ENCODE measurements at places on chromosomes 13 and 19.

DNA sequence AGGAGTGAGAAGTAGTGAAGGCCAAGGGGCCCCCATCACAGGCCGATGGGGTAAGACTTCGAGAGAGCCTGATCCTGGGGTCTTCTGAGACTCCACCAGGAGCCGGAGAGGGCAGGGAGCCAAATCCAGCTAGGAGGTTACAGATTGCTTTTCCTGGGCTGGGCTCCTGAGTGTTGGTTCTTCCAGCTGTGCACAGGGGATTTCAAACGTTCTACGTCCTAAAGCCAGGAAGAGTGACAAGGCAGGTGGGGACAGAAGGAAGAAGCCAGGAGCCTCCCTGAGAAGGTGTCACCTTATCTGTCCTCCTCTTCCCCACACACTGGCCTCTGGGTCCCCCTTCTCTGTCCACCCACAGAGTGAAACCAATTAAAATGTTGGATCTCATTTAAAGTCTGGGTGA, 16.1 kb upstream of the TPRX2 start:
- no peak for DNase-seq

- DNase-seq: no peak
Observed at GRCh38 chr19:55704494-55705245, 29.6 kb downstream of the EPN1 start.

DNA sequence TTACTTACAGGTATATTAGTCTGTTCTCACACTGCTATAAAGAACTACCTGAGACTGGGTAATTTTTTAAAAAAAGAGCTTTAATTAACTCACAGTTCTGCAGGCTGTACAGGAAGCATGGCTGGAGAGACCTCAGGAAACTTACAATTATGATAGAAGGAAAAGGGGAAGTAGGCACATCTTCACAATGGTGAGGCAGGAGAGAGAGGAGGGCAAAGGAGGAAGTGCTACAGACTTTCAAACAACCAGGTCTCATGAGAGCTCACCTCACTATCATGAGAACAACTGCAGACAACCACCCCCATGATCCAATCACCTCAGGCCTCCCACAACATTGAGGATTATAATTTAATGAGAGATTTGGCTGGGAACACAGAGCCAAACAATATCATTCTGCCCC, 511.7 kb downstream of the SLITRK6 start:
- DNase-seq: no peak

- no peak for DNase-seq
Observed at GRCh38 chr13:35824395-35824794, 306.8 kb downstream of the DCLK1 start.

- peak; percentile 4 for DNase-seq
Observed at GRCh38 chr13:63910511-63910910, 2494.9 kb upstream of the PCDH20 start.

GRCh38 chr13:30818323-30818960, 83.1 kb downstream of the ALOX5AP start:
- DNase-seq: no peak

GRCh38 chr13:49403996-49404702, 39.7 kb downstream of the CAB39L start:
- DNase-seq: no peak

- no peak for DNase-seq
Observed at GRCh38 chr13:96100457-96101220, 10.7 kb downstream of the HS6ST3 start.

DNA sequence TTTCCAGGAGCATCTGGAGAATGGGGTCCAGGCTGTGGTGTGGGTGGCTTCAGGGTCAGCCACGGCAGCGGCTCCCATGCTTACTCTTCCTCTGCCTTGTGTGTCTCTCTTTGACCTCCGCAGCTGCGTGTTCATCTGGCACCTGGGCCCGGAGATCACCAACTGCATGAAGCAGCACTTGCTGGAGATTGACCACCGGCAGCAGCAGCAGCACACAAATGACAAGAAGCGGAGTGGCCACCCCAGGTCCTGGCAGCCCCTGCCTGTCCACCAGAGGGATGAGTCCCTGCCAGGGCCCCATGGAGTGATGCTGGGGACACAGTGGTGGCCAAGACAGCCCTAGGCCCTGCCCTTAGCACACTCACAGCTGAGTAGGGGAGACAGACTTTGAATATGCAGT, 18.4 kb upstream of the OVOL3 start:
- no peak for DNase-seq

- DNase-seq: no peak
Observed at GRCh38 chr19:30065680-30066606, 123.9 kb downstream of the URI1 start.

GRCh38 chr13:87821512-87821911, 150.3 kb downstream of the SLITRK5 start:
- DNase-seq: no peak

DNA sequence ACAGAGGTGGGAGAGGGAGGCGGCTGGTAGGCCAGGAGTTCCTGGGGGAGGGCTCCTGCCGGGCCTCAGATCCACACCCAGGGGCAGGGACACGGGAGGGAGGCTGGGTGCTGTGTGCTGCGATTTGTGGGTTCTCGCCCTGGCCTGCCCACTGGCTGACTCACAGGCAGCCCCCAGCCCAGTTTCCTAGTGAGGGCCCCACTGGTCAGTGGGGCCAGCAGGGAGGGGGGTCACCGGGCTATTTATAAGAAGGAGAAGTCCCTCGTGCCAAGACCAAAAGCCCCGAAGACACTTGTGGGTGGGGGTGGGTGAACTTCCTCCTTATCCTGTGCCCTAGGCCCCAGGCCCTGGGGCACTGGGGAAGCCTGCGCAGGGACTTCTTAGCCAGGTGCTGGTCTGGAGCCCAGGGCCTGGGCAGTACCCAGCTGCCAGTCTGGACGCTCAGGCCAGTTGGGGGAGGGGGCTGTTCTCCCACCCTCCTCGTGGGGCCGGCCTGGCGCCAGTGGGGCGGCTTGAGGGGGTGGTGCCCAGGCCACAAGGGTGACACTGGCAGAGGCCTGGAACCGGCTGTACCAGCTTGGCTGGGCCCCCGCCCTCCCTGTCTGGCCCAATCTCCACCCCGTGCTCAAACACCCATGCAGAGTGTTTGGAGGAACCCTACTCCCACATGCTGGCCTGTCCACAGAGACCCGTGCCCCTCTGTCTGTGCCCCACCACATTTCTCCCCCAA, 5.0 kb upstream of the JUNB start:
- DNase-seq: peak; percentile 65

- no peak for DNase-seq
Observed at GRCh38 chr19:30338878-30339623, 33.1 kb upstream of the ZNF536 start.

DNA sequence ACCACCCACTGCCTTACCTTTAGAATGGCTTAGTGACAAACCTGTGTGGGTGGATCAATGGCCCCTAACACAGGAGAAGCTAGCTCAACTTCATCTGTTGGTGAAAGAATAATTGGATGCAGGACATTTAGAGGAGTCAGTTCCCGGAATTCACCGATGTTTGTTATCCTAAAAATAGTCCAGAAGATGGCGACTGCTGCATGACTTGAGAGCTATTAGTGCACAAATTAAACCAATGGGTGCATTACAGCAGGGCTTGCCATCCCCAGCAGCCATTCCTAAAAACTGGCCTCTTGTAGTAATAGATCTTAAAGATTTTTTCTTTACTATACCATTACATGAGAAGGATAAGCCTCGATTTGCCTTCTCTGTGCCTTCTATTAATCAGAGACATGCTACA, 46.8 kb upstream of the ZNF726 start:
- DNase-seq: no peak

GRCh38 chr13:40597735-40598365, 68.6 kb downstream of the FOXO1 start:
- DNase-seq: no peak

DNA sequence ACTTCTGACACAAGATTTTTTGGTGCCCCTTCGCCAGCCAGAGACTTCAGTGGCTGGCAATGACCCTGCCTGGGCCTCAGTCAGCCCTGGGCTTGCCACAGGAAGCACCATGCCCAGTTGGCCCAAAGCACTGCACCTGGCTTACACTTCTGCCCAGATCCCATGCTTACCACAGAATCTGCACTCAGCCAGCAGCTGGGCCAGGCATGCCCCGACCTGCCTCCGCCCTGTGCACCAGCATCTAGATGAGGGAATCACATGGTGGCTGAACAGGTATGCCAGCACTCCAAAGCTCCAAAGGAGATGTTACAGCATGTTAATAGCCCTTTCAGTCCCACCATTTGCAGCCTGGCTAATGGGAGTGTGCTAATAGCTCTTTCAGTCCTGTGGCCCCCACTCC, 690.9 kb downstream of the SLITRK6 start:
- no peak for DNase-seq

DNA sequence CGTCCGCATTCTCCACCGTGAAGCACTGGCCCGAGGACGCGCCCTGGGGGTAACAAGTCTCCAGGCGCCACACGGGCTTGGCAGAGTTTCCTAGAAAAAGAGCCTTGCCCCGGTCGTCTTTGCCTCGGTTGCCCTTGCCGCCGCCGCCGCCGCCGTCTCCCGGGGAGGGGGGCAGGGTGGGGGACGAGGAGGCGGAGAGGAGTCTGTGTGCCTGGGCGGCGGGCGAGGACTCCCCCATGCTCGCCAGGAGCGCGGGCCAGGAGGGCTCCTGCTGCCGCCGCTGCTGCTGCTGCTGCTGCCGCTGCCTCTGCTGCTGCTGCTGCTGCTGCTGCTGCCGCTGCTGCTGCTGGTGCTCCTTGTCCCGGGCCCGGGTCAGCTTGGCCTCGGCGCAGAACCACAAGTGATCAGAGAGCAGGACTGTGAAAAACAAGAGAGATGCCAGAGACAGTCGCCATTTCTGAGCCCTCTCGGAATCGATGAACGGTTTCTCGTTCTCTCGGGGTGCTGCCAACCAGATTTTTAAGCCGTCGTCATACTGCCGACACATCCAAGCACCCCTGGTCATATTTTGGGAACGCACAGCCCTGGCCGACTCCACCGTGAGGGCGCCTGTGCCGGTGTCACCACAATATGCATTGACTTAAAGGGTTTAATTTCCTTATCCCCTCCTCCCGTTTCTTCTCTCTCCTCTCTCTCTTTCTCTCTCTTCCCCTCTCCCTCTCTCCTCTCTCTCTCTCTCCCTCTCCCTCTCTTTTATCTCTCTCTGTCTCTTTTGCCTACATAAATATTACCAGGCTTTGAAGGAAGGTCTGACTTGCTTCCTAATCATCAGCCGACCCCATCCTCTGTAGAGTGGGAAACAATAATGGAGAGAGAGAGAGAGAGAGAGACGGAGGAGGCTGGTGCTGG, 349.1 kb downstream of the LIG4 start:
- DNase-seq: peak; percentile 9

DNA sequence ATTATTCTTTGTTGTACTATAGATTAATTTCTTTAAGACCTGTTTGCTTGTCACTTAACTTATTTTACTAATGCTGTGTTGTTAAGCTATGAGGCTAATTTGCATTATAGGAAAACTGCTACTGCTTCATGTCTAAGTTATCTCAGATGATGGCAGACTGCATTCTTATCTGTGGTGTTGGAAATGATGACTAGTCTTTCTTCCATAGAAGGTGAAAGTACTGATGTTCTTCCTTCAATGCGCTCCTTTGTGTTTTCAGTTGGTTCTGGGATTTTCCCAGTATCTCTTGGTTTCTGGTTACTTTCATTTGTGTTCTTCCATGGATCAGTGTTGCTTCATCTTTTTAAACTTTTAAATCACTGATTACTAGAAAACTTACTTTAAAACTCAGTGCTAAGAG, 46.9 kb downstream of the TPP2 start:
- no peak for DNase-seq

- no peak for DNase-seq
Observed at GRCh38 chr13:113159701-113160100, 1.3 kb downstream of the PROZ start.

DNA sequence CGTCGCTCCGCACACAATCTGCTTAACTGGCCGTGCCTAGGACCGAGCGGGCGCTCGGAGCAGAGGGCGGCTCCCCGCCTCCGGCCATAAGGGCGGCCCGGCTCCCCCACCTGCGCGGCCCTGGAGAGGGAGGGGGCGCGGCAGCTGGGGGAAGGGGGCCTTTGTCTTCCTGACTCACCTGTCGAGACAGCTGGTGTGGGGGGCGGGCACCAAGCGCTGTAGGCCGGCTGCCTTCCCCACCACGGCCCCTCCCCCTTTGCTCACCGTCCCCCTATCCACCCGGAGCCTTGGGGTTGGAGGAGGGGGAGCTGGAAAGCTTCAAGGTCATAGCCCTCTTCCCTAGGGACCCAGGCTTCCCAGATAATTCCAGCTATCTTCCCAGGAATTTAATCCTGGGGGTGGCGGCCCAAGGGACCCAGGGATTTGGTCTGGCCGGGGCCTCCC, 1.2 kb downstream of the VASP start:
- DNase-seq: no peak

- peak; percentile 52 for DNase-seq
Observed at GRCh38 chr19:37817180-37817981, 38.0 kb upstream of the ZNF573 start.

DNA sequence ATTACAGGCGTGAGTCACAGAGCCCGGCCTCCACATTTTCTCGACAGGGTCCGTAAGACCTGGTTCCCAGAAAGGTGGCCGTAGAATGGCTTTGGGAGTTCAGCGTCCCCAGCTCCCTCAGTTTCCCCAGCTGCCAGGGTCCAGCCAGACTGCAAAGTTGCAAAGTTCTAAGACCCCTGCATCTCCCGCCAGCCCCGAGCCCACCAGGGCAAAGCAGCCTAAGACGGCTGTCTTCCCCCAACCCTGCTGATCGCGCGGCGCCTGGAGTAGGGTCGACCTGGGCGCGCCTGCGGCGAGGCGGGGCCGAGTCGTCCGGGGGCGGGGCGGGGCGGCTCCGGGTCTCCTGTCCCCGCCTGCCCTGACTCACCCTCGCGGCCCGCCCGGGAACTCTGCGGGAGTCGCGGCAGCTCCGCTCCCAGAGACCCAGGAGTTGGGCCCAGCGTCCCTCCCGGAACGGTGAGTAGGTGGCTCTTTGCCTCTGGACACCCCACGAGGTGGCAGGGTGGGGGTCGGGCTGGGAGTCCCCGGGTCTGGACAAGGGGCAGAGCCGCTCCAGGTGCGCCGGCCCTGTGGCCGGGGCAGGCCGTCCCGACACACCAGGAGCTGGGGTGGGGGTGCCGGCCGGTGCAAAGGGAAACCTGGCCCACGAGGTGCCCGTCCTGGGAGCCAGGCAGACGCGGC, at the start of gene LRRC8E:
TSS of gene LRRC8E (plus strand) at position 366 of the 681 bp plus-strand sequence. CDS start 7,094 bp downstream, outside the sequence.
- no peak for DNase-seq

DNA sequence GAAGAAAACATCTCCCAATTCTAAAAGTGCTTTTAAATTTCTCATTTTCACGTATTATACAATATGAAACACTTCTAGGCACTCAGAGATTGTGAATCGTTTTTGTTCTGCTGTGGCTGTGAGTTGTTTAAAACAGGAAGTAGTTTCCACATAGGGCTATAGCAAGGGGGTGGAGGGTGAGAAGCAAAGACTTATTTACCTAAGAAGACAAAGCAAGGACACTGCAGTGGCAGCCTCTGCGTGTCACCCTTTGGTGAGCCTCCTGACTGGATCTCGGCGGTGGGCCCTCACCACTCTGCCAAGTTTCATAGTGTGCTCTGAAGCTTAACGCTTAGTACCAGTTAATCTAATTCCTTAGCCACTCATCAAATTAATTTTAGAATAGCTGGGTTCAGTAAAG, 56.8 kb downstream of the TNFSF13B start:
- no peak for DNase-seq

DNA sequence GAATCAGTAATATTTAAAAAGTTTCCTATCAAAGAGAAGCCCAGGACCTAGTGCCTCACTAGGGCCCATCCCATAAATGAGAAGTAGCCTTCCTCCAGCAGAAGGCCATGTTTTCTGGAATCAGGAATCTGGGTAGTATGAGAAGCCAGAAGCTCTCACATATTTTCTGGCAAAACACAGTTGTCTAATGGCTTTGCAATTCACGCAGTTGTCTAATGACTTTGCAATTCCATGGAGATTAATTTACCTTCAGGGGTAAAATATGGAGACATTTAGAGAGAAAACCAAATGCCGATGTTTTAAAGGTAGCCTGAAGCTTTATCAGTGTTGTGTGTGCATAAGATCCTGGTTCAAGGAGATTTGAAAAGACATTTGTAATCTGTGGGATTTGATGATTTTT, 29.8 kb upstream of the SIAH3 start:
- DNase-seq: no peak
